ENCODE measurements at places on chromosomes 12 and 14.

DNA sequence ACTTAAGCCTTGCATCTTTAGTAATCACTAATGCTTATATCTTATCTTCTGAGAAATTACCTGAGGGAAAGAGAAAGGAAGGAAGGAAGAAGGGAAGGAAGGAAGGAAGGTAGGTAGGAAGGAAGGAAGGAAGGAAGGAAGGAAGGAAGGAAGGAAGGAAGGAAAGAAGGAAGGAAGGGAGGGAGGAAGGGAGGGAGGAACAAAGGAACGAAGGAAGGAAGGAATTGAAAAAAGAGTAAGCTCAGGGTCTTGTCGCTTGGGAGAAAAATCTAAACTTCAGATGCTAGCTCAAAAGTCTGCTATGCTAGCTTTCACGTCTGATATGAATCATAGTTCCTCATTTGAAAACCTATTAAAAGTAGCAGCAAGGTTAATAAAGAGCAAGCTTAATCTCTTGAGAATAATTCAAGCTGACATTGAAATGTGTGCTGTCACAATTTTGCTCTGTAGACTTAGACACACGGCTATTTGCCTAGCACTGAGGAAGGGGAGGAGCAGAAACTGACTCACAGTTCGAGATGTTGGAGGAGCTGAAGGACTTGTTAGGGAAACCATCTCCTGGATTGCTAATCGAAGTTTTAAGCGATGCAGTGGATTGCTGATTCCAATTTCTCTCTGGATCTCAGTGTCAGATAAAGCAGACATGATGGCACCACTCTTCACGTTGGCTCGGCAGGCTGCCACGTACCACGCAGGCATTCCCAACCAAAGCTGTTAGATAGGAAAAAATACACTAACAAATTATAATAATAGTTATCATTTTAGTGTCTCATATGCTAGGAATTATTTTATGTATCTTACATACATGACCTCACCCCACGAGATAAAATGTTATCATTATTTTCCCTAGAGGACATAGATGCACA is 216.7 kb downstream of the ACSS3 start:
- H3K27me3 ChIP-seq = no peaks in the 10 kb centered on the region
- H3K4me1 ChIP-seq = no peaks in the 10 kb centered on the region
- H3K4me3 ChIP-seq = no peak overlapping the region
- DNase-seq = no peak

DNA sequence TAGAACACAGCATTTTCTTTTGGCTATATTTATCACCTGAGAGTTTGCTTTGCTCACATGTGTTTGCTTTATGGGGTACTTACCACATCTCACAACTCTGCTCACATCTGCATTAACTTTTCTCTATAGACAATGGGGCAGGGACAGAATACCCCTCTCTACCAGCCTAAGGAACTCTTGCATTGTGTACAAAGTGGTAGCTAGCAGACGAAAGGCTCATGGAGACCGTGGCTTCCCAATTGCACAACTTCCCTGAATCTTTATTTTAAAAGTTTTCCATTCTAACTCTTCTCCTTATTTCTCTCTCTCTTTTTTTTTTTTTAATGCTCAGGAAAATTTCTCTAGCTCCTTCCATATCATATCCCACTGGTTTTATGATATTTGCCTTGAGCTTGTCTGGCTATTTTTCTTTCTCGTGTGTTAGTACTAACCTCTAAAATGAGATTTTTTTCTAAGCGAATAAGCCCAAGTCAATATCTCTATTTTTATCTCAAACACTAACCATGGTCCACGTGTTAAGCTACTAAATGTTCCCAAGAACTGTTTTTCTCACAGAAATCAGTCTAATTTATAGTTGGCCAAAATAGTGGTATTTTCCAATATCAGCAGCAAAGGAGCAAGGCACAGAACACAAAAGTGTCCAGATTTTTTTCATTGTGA is 155.2 kb downstream of the STXBP6 start:
- peak overlapping the region; percentile 36 for H3K27ac ChIP-seq
- H3K36me3 ChIP-seq = no peaks in the 10 kb centered on the region
- H3K4me3 ChIP-seq = no peak overlapping the region
- DNase-seq = no peak
- H3K27me3 ChIP-seq = no peaks in the 10 kb centered on the region

DNA sequence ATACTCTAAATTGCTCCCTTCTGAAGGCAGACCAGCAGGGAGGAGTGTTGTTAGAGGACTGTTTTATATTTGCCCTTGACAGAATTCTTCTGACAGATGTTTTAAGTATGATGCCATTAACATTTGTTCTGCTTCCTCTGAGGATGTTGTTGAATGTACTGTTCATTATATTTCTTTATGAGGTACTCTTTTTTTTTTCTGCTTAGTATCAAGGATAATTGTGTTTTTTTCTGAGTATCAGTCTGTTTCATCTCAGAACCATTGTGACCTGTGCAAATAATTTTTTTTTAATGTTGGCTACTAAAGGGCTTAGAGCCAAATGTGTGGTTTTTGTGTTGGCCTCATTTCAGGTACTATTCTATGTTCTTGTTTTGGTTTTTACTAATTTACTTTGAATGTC is 10.6 kb downstream of the METAP2 start:
- peaks cover 10% of the 10 kb centered on the region for H3K4me1 ChIP-seq
- H3K27ac ChIP-seq = no peak overlapping the region
- no peak for DNase-seq
- H3K27me3 ChIP-seq = no peaks in the 10 kb centered on the region

DNA sequence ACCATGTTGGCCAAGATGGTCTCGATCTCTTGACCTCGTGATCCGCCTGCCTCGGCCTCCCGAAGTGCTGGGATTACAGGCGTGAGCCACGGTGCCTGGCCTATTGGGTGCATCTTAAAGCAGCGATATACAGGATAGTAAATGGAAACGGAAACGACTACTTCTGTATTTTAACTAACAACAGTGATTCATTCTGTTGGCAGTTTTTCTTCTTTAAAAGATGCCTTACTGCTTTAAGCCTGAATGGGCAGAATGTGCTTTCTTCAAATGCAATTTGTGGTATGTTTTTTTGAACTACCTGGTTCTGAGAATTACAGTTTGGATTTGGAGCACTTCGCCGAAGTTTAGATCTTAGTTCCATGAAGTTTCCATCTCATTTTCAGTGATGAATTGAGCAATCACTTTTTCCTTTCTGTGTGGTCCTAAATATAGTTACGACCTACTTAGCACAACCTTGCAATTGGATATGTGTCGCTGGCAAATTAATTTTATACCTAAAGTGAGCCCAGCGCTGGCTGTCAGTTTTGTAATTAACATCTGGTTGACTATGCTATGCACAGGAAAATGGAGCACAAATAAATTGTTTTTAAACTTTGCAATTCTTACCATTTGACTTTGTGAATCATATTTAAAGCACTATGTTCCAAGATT is 53.6 kb upstream of the EIF5 start:
- no peak for DNase-seq
- H3K27me3 ChIP-seq = peaks cover 44% of the 10 kb centered on the region
- peaks cover 8% of the 10 kb centered on the region for H3K4me1 ChIP-seq
- no peak overlapping the region for H3K27ac ChIP-seq
- H3K36me3 ChIP-seq = no peaks in the 10 kb centered on the region

- no peak overlapping the region for H3K4me3 ChIP-seq
- H3K4me1 ChIP-seq = peaks cover 9% of the 10 kb centered on the region
- peak; percentile 21 for DNase-seq
- H3K36me3 ChIP-seq = peaks cover 7% of the 10 kb centered on the region
Observed at GRCh38 chr14:55071870-55072640, 20.6 kb downstream of the MAPK1IP1L start.

DNA sequence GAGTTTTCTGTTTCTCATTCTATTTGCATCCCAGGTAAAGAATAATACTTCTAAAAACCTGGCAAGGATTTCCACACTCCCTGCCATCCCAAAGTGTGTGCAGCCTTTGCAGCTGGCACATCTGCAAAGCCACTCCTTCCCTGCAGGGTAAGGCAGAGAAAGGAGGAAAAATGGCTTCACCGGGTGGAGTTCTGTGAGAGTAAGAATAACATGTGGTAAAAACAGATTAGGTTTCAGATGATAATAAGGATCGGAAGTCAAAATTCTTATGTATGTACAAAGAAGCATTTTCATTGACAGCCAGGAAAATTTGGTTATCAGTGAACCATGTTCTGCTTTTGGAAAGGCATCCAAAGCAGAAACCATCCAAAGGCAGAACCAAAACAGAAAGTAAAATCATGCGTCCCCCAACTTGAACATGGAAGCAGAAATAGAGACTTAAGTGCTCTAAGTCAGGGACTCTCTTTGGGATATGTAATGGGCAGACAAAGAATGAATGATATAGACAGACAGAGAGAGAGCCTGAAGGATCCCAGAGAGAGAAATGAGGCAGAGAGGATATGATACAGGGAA is 192.6 kb upstream of the CCDC196 start:
- H3K36me3 ChIP-seq = no peaks in the 10 kb centered on the region
- H3K4me1 ChIP-seq = peaks cover 9% of the 10 kb centered on the region
- DNase-seq = no peak

Data from heart right ventricle (tissue), 16 donors.